ENCODE measurements at places on chromosomes 4 and X.

- no peak for DNase-seq
Observed at GRCh38 chr4:26192899-26193869, 127.6 kb upstream of the RBPJ start.

- DNase-seq, result peak; percentile 28
Observed at GRCh38 chr4:73729534-73730165, 10.7 kb upstream of the CXCL8 start.

DNA sequence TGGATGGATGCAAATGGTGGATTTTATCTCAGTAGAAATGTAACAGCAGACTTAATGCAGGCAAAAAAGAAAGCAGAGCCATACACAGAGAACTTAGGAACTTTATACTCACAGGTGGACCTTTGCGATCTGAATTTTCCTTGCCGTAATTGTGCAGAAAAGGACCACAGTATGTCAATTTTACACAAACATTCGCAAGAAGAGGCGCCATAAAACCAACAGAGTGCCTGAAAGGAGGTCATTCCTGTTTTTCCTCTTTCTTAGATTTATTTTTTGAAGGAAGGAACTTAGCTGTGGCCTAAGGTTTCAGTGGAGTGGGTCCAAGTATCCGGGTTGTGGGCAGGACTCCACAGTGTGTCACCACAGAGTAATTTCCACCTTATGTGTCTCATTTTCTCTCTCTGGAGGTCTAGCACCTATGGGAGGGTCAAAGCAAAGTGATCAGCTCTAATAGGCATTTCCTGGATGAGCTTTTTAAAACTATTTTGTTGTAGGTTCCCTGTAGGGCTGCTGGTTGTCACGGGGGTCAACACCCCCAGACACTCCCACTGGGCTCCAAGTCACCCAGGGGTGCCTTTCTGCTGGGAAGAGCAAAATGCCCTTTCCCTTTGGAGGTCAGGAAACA lies 24.7 kb upstream of the PBDC1 start:
- DNase-seq, result no peak

GRCh38 chr4:119690871-119691270 lies 62.3 kb upstream of the PDE5A start:
- DNase-seq, result no peak

GRCh38 chr4:150960818-150961217 lies 54.3 kb downstream of the LRBA start:
- DNase-seq, result peak; percentile 35

Data from SK-N-SH (cell line).